ENCODE measurements at places on chromosomes 16 and 17.

DNA sequence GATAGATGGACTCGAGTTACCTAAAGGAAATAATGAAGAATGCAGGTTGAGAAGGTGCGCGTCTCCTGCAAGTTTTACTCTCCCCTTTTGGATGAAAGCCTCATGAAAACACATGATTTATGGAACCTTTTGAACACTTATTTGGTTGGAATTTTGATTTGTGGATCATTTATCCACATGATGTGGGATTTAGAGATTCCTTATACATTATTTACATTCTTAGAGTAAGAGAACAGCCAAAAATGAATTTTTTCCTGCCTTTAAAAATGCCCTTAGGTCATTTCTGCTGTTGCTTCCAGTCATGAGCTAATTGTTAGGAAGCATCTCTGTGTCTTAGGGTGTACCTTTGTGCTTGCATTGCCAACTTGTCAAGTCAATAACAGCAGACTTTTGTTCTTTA lies 99.9 kb downstream of the RPTOR start:
- no peak for DNase-seq

DNA sequence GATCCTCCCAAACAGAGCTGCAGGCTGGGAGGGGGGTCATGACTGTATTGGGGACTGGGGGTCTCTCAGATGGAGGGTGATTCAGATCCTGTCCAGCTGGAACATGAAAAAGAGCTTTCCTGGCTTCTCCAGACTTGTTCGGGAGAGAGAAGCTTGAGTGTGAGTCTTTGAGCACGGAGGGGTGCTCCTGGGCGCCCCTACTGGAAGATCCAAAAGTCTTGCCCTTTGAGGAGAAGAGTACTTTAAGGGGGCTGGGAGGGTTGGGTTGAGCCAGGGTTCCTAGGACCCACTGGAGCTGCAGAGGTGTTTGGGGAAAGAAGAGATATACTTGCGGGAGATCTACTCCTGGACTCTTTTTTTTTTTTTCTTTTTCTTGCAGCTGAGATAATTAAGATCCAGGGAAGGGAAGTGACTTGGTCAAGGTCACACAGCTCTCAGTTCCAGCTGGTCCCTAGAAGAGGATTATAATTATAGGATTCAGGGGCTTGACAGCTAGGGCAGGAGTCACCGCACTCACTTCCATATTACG lies 8.4 kb downstream of the RARA start:
- DNase-seq, result no peak

GRCh38 chr16:65105171-65105570 lies 16.7 kb downstream of the CDH11 start:
- DNase-seq, result no peak

- DNase-seq, result no peak
Measured at GRCh38 chr16:22022151-22022550, 14.2 kb downstream of the MOSMO start.

DNA sequence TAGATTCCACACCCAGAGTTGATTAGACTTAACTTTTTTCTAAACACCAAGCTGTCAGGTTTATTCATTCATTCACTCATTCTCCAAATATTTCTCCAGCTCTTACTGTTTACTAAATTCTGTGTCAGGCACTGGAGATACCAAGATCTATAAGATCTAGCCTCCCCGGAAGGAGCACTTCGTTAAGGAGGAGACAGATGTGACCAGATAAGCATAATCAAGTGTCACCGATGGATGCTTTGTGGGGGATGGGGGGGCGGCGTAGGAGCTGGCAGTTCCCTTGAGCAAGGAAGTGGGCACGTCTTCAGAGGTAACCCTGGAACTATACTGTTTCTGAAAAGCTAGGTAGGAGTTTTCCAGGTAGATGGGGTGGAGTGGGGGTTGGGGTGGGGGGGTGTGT lies 3.8 kb upstream of the RPL26 start:
- no peak for DNase-seq

- DNase-seq, result no peak
Measured at GRCh38 chr16:72609066-72609465, 437.1 kb upstream of the PMFBP1 start.
